ENCODE measurements at places on chromosomes 2 and 18.

GRCh38 chr2:174003720-174004695 is 38.8 kb upstream of the SP3 start:
- DNase-seq = no peak

DNA sequence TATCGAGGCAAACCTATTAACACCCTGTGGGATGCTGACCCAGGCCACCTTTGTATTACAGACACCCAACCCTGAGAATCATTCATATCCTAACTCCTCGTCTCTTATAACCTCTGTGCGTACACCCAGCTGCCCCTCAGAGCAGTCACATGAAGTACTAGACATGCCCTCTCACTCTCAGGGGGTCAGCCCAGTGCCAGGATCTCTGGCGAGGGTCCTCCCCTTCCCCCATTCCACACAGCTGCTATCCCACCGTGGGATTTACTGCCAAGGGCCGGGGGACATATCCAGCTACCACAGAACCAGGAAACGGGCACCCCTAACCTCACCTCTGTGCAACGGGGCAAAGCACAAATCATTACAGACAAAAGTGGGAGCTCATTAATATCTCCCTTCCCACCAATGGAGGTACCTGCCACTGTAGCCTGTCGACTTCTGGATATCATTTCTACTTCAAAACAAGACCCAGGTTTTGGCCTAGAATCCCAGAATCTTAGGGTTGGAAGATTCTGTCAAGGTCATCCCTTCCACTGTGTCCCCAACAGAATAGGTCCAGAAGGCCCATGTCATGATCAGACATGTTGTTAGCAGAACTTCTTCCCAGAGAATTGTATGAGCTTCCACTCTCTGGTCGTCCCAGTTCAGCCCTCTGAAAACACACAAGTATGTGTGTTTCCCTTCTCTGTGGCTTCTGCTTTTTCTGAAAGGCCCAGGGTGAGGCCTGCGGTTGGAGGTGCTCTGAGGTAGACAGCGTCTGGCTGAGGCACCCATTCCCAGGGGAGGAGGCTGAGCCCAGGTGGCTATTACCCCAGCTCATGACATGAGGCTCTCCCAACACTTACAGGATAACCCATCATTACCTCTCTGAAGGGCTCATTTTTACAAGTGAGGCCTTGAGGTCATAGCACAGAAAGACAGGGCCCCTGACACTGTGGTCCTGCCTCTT is 1.7 kb downstream of the TMBIM1 start:
- no peak for DNase-seq

DNA sequence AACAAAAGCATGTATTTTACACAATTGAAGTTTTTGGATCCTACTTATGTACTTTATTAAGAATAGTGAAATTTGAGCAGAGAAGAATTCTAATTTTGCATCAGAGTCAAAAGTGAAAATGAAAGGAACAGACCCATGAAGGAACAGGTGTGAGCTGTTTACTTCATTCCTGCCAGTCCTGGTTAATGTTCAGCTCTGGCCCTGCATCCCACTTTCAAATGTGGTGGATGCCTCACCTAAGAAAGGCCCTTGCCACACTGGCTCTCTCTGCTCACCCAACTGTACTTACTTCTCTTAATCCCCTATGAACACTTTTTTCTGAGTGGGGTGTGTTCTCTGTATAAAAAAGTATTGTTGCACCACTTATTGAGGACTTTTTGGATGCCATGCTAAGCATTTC is 22.2 kb downstream of the FAM110C start:
- DNase-seq = no peak

GRCh38 chr2:150699218-150699617 is 211.8 kb upstream of the RND3 start:
- DNase-seq = no peak

DNA sequence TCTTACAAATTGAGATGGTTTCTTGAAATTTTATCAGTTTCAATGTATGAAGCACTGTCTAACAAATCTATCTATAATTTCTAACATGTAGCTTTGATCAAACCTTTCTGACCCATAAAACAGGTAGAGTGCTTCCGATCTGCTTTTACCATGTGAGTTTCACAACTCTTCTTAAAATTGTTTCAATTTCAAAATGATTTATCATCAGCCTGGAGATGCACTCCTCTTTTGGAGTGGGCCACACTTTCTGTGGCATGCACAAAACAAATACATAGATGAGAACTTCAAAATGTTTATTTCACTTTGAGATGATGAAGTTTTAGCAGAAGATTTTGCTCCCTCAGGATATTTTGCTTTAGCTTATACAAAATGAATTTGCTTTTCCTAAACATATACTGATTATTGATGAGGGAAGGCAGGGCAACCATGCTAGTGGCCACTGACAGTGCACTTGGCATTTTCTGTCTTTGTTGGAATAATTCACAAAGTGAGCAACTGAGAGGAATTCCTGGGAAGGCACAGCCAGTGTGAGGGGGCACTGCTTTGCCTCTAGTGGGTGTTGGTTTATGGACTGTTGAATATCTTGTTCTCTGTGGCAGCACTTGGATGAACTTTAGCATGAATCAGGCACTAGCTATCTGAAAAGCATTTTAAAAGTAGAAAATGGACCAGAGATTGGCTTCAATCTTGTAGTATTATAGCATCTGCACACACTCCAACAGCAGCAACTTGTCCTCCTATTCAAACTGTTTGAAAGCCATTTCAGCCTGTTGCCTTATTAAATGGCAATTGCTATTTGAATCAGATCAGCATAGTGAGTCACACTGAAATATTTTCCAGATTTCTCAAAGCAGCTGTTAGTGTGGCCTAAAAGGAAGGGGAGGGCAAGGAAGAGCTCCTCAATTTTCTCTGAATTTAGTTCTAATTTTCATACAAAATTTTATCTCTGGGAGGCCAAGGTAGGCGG is 193.2 kb downstream of the CCDC85A start:
- DNase-seq = no peak

All from activated naive CD8-positive, alpha-beta T cell treated with anti-CD3 and anti-CD28 coated beads, Interleukin-2, amount 50 U/mL, for 16 hours (primary cell).